Mammary epithelial cell (primary cell): ENCODE measurements at places on chromosomes 7 and 10. TPM values are rescaled to one million over a fixed set of nuclear protein-coding genes. Genes with fewer than 3 reads are reported as not detected.

DNA sequence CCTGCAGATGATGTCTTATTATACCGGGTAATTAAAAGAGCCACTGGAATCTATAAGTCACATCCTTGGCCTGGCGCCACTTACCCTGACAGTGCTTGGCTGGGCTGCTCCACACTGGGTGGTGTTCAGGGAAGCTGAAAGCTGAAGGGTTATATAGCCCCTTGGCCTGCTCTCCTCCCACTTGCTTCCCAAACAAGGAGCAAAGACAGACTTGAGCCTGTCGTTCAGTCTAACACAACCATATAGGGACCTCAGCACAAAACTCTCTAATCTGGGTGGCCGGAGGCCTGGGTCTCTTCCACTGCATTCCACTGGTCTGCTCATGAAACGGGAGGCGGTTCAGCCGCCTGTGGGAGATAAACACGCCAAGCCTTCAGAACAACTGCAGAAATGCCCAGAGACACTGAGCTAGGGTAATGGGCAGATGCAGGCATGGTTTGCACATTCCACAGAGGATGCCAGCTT is at the start of gene ACTA2:
Gene ACTA2, minus strand, starts transcription at position 127 of the 465 bp plus-strand sequence. CDS start 3,843 bp downstream, outside the sequence.
- no peak for DNase-seq

- DNase-seq: no peak
These were observed 44.0 kb downstream of the RSBN1L start for GRCh38 chr7:77740257-77740656.

DNA sequence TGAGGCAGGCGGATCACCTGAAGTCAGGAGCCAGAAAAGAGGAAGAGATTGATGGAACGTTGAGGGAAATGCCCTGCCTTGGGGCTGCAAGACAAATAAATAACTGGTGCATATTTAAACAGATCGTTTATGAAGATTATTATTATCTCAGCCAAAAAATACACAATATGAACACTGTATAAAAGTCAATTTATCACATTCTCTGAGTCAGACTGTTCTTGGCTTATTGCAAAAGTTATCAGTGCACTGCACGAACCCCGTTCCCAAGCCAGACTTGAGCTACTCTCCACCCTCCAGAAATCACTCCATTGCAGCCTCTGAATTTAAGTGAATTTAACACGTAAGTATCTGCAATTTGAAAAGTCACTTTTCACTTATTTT is 1.6 kb downstream of the DNMBP start:
- DNase-seq: peak; percentile 35

DNA sequence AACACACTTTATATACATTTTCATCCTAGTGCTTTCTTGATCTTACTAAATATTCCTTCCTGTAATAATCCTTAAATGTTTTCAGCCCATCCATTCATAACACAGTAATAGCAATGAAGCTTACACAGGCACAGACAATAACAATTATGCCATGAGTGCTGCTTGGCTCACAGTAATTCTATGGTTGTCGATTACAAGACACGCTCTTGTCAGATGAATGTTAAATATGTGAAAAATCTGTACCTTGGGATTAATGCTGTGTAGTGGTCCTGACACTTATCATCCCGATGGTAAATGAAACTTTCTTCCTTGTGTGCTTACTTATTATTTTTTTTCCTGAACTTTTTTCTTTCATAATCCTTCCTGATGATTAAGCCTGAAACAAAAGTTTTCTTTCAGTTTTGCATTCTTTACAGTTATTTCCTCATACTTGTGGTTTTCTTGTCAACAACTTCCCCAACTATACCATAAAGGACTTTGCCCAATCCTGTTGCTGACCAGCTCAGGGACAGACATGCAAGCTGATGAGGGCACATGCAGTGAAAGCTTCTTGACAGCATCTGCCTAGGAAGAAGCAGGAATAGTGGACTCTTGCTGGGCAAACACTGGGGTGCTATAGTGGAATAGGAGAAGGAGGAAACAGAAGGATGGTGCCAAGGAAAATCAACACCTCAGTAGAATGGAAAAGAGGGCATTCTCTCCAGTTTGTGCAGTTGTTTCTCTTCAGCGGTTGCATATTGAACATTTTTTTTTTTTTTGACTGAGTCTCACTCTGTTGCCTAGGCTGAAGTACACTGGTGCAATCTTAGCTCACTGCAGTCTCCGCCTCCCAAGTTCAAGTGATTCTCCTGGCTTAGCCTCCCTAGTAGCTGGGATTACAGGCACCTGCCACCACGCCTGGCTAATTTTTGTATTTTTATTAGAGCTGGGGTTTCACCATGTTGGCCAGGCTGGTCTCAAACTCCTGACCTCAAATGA is 6.7 kb upstream of the MGAM2 start:
- peak; percentile 56 for DNase-seq

DNA sequence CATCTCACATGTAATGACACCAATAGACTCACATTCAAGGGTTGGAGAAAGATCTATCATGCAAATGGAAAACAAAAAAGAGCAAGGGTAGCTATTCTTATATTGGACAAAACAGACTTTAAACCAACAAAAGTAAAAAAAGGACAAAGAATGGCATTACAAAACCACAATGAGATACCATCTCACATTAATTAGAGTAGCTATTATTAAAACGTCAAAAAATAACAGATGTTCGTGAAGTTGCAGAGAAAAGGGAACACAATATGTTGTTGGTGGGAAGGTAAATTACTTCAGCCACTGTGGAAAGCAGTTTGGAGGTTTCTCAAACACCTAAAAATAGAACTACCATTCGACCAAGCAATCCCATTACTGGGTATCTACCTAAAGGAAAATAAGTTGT is 197.0 kb downstream of the SNX13 start:
- DNase-seq: no peak

GRCh38 chr10:19762026-19762425 is 54.2 kb upstream of the PLXDC2 start:
- DNase-seq: peak; percentile 24

DNA sequence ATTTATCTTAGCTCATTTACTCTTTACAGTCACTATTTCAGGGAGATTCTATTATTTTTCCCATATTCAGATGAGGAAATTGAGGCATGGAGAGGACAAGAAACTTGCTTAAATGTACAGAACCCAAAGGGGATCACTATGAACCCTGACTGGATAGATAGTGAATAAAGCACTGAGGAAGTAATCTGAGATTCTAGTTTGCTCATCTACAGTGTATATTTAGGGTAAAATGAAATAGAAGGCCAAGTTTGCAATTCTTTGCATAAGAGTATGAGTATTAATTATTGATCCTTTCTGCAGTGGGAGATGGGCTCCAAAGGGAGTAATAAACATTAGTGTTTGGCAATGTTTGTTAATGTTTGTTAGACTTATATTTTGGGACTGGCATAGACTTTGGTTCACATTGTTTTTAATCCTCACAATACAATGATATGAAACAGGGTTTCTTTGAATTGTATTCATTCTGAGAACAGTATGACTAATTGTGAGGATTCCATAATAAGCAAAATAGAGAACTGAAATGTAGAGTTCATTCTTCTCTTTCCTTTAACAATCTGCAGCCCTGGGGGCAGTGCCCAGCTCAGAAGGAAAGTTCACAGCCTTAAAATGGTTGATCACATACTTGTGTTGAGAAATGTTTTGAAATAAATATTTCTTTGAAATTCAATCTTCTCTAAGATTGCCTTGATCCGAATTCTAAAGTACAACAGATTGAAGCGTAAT is 131.0 kb upstream of the ZNF804B start:
- no peak for DNase-seq

- DNase-seq: no peak
These were observed 27.2 kb downstream of the C1GALT1 start for GRCh38 chr7:7209412-7210050.

Gene SPDYE3
- total RNA-seq: not detected

Gene NODAL
- total RNA-seq: 0.47 and 0.51 TPM in 2 replicates

Gene PBLD
- total RNA-seq: 9.2 TPM
